Smooth muscle cell of the brain vasculature (primary cell): ENCODE measurements at places on chromosomes 2 and 18.

DNA sequence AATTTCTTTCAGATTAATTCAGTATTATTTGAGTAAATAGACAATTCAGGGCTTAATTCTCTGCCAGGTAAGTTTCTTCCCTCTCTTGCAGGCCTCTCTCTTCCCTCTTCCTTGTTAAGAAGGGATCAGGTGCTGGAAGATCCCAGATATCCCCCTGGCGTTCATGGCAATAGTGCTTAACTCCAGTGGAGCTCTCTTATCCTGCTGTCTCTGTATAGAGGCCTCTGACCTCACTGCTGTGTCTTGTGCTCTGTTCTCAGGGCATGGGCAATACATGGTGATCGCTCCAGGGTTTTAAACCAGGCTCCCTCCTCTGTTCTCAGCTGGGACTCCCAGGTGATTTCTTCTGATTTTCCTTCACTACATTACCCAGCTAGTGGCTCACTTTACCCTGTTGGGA lies 226.8 kb downstream of the MC4R start:
- DNase-seq: no peak

- DNase-seq: no peak
Measured at GRCh38 chr2:100699131-100699530, 120.8 kb upstream of the NPAS2 start.

DNA sequence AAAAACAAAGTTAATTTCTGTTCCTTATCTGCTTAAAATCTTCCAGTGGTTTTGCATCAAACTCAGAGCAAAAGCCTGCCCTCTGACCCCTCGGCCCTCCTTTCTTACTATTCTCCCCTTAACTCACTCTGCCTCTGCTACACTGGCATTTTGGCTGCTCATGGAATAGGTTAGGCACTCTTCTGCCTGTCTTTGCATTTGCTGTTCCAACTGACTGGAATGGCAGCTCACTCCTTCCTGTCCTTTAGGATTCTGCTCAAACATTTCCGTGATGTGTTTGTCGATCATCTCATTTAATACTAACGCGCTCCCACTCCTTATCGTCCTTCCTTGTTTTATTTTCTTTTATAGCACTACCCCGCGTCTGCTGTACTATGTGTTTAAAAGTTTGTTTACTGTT lies 815 bp downstream of the CEBPZ start:
- DNase-seq: no peak

- no peak for DNase-seq
Measured at GRCh38 chr2:26609205-26609631, 31.9 kb downstream of the CIB4 start.

GRCh38 chr2:46118656-46119371 lies 178.4 kb upstream of the EPAS1 start:
- no peak for DNase-seq

- no peak for DNase-seq
Measured at GRCh38 chr2:209389171-209389618, 34.7 kb upstream of the MAP2 start.

DNA sequence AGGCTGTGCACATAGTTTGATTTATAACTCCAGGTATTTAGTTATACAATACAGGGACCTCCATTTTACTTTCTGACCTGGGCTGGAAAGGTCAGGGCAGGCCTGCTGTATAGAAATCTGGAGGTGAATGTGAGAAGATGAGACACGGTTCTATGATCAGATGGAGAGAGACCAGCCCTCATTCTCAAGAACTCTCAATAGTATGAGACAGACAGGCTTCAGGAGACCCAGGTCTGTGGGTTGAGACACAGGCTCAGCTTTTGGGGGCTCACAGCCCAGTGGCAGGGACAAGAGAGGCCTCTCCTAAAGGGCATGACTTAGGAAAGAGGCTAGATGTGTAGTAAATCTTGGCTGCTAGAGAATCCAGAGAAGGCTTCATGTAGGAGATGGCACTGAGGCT lies 719 bp upstream of the ATP6V1B1 start:
- DNase-seq: no peak

DNA sequence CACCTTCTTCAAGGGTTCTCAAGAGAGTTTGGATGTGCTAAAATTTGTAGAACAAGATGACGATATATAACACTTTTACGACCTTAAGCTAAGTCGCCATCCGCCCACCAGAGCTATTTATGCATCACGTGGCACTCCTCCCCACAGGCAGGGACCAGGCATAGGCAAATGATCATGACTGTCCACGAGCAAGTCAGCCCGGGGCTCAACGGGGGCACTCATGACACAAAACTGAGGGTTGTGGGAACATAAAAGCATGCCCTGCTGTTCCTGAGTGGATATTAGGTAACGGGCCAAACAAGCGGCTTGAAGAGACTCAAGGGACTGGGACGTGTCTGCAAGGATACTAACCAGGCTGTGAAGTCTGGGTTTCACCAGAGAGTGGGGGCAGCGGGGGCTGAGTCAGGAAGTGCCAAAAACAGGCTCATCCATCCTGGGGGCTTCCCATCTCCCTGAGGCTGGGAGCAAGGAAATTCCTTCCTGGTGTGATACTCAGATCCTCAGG lies 58.1 kb downstream of the FAM178B start:
- no peak for DNase-seq

- DNase-seq: no peak
Measured at GRCh38 chr18:56221195-56222065, 417.0 kb downstream of the TXNL1 start.

DNA sequence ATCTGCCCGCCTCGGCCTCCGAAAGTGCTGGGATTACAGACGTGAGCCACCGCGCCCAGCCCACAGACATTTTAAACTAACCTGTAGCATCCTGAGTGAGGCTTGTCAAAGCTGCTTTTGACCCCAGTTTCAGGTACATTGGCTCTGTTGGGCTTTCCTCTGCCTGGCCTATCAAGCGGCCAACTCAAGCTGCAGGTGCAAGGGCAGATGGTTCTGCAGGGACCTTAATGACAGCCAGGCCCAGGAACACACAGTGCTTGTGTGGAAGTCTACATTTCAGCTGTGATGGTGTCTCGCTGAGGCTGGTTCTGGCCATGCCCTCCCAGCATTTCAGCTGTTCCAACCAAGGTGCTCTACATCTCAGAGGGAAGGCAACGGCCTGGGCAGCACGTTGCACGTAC lies 18.4 kb downstream of the INPP4A start:
- DNase-seq: no peak

DNA sequence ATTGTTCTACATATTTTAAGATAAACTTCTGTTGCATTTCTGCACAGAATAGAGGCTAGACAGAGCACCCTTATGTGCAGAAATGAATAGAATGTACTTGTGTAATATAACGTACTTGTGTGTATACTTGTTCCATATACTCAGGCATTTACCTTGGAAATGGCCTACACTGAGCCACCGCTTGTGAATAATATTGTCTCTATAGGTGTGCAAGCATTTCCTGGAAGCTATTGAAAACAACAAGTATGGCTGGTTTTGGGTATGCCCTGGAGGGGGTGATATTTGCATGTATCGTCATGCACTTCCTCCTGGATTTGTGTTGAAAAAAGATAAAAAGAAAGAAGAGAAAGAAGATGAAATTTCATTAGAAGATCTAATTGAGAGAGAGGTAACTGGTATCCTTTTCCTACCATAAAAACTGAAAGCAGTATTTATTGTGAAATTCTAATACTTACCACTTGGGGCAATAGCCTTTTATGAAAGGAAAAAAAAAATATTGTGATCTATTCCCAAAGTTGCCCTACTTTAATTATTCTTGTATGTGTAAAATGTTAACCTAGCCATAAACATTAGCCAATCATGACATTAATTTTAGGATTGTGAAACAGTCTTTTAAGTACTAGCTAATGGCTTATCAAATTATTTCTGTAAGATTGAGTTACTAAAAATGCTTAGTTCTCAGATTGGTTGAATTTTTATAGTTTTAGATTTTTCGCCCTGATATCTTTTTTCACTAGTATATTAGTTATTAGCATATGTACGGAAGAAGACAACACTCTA lies 18.0 kb downstream of the ZC3H15 start:
- DNase-seq: no peak

DNA sequence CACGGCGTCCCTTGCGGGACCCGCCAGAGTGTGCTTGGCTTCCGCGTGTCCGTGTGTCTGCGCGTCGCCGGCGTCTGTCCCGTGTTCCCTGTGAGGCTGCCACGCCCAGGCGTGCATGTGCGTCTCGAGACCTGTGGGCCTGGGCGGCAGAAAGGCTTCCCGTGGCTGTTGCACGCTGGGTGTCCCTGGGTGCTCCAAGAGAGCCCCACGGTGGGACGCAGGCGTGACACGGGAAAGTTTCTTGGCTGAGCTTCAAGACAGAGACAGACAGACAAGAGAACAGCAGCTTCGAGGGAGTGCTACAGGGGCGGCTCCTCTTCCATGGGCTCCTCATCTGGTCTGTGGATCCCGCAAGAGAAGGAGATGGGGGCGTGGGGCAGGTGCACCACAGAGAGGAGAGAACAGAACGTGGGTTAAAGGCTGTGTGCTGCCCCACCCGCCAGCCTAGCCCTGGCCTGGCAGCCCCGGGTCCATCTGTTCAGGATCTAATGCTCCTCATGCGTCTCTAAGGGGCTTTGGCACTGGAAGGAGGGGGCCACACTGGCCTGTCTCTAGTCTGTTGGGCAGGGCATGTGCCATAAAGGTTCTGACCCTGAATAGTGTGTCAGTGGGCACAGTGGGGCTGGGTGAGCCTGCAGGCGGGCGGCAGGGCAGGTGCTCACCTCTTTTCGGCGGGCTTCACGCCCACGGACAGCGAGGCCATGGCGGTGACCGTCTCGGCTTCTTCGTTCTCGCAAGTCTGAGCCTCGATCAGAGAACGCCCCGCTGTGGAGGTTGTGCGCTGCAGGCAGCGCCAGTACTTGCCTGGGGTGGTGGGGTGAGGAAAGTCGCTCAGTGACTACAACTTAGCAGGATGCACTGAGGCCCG lies 205.1 kb downstream of the TWIST2 start:
- DNase-seq: no peak

GRCh38 chr18:61284039-61284438 lies 49.2 kb upstream of the CDH20 start:
- DNase-seq: no peak

DNA sequence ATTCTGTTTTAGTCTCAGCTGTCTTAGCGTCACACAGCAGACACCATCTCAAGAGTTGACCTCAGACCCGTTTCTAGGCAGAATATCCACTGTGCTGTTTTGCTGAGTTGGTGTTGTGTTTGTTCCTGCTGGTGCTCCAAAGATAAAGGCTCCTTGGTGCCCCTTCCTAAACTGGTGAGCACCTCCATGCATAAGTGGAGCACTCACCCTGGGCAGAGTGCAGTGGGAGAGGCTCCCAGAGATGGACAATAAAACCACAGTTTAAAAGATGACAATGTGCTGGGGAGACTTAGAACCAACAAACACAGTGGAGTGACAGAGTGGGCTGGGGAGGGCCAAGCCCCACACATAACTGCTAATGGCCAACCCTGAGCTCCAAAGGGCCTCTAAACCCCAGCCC lies 271.1 kb downstream of the PHLPP1 start:
- DNase-seq: no peak

DNA sequence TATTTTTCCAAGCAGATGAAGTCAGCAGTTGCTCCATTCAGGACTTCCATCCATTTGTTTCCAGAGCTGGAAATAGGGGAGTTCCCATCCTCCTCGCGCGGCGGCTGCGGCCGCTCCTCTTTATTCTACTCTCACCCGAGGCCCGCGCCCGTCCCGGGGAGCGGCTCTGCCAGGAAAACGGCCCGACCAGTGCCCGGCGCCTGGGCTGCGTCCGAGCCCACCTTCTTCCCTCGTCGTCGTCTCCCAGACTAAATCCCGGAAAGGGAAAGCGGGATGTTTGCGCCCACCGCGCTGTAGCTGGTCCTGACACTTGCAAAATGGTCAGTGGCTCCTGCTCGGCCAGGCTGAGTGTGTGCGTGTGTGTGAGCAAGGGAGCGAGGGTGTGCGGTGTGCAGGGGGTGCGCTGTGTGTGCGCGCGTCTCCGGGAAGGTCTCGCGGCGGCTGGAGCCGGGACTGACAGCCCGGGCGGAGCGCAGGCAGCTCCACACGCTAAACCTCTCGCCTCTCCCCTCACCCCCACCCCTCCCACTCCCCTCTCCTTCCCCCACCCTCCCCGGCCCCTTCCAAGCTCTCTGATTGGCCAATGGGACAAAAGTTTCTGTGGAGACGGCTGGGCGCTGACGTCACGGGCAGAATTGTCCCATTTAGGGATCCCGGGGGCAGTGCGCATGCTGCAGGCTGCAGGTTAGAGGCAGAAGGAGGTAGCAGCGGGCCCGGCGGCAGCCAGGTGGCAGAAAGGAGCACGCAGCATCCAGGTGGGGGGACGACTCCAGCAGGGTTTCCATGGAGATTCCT lies at the start of gene NOL4:
Gene NOL4 (minus strand): TSS at position 491 of the 795 bp plus-strand sequence. CDS start 1,660 bp downstream, outside the sequence.
- no peak for DNase-seq

- no peak for DNase-seq
Measured at GRCh38 chr2:216604458-216604857, 28.8 kb upstream of the IGFBP2 start.

DNA sequence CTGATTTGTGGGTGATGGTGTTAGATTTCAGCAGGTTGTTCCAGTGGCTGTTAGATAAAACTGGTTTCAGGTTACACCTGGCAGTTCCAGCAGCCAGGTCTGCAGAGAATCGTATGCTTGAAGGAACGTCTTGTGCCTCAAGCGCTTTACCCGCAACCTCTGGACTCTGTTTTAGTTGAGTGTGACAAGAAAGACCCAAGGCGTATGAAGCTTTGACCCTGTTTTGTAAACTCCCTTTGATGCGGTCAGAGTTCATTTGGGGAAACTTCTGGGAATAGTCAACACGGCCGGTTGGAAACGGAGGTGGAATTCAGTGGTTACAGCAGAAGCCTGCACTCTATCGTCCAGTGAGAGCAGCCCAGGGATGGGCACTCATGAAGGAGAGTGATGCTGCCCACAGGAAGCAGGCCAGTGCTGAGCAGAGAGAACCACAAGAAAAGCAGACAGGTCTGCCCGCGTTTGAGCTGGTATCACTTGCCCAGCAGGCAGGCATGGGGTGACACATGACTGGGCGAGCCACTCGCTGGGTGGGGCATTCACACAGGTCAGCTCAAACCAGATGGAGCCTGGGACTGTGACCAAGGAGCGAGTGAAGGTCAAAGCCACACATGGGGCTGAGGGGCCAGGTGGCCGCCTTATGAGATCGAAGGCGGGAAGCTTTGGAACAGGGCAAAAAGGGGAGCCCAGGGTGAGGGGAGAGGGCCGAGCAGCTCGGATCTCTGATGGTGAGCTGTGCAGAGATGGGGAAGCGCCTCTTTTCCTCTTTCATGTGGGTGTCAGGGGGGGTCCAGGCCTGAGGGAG lies 99.6 kb upstream of the MBOAT2 start:
- no peak for DNase-seq

DNA sequence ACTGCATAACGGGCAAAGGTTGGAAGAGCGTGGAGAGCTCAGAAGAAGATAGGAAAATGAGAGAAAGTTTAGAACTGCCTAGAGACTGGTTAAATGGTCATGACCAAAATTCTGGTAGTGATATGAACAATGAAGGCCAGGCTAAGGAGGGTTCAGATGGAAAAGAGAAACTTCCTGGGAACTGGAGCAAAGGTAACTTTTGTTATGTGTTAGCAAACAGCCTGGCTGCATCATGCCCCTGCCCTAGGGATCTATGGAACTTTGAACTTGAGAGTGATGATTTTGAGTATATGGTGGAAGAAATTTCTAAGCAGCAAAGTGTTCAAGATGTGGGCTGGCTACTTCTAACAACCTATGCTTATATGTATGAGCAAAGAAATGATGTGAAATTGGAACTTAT lies 44.4 kb upstream of the SPATS2L start:
- no peak for DNase-seq

- no peak for DNase-seq
Measured at GRCh38 chr2:84694088-84694622, 177.9 kb downstream of the DNAH6 start.

- no peak for DNase-seq
Measured at GRCh38 chr2:45709137-45709536, 57.7 kb downstream of the PRKCE start.

- DNase-seq: no peak
Measured at GRCh38 chr2:241565411-241565810, 6.9 kb downstream of the BOK start.

- no peak for DNase-seq
Measured at GRCh38 chr18:60895181-60895580, 438.0 kb upstream of the CDH20 start.
